ENCODE measurements at places on chromosomes 3 and 15. TPM values are rescaled to one million over a fixed set of nuclear protein-coding genes. Genes with fewer than 3 reads are reported as not detected.

MESP2 gene
- total RNA-seq, result 0.25 TPM

CCR2 gene
- total RNA-seq, result not detected

IFRD2 gene
- 62.5 TPM for total RNA-seq

CACNA2D2 gene
- under 0.01 TPM for total RNA-seq

SERPINI1 gene
- 11.8 TPM for total RNA-seq

SNAP23 gene
- 121 TPM for total RNA-seq

SLC6A20 gene
- not detected for total RNA-seq

CPEB1 gene
- total RNA-seq, result 11.8 TPM

TMEM40 gene
- not detected for total RNA-seq

Measured in aortic smooth muscle cell (primary cell).